ENCODE measurements at places on chromosomes 6 and 20.

- DNase-seq: no peak
Measured at GRCh38 chr6:16092140-16092539, 36.7 kb upstream of the MYLIP start.

- no peak for DNase-seq
Measured at GRCh38 chr6:21323577-21323976, 270.0 kb upstream of the SOX4 start.

DNA sequence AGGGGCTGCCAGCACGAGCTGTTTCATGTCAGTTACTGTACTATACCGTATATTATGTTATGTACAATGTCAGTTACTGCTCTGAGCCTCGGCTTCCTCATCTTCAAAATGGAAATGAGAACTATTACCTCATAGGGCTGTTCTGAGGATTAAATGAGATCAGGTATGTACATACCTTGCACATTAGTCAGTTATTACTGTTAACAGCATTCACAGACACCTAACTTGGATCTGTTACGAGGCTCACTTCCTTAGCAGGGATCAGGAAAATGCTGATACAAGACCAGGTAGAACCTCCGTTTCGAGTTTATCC is 69.7 kb upstream of the TBC1D7 start:
- DNase-seq: no peak

GRCh38 chr6:25942561-25943147 is 12.2 kb upstream of the SLC17A2 start:
- DNase-seq: peak; percentile 40

GRCh38 chr6:16973051-16973450 is 128.8 kb upstream of the STMND1 start:
- no peak for DNase-seq

DNA sequence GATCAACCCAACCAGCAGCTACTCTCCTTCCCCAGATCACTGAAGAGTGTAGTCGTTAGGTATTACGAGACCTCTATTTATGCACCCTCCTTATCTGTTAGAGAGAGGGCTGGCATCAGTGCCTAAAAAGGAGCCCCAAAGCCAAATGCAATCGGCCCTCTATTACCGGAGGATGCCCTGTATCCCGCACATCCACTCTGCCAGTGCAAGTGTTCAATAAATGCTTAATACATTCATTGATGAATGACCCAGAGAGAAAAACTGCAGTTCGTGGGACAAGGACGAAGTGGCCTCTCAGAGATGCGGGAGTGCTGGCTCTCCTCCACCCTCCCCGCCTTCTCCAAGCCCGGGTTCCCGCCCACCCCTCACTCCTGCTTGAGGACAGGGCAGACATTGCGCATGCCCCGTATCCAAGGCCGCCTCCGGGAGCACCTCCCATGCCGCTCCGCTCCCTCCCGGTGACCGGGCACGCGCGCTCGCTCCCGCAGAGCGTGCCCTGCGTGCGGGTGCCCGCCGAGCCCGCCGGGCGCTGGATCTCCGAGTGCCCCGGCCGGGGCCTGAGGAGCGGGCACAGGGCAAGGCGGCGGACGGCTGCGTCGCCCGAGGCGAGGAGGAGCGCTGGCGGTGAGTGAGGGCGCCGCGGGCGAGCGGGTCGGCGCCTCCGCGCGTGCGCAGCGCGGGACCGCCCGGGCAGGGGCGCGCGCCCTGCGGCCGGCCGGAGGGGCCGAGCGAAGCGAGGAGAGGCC is 27.2 kb upstream of the BTBD3 start:
- DNase-seq: peak; percentile 94

DNA sequence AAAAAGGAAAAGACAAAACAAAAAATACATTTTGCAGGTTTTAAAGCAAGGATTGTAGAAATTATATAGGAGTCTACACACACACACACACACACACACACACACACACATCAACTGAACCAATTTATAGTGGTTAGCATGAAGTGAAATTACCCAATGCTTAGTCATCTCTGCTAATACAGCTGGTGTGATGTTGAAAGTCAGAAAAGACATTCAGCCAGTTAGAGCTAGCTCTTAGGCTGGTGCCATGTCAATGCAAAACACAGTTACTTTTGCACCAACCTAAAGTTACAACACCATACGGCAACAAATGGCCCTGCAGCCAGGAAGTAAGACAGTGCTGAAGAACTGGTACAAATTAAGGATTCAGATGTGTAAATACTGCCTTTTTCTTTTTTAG is 15.2 kb downstream of the FAM210B start:
- peak; percentile 91 for DNase-seq

All from EL (cell line).